ENCODE measurements at places on chromosomes 1 and 21.

- DNase-seq = no peak
Observed at GRCh38 chr1:203045821-203046594, 19.7 kb downstream of the PPFIA4 start.

GRCh38 chr1:152442765-152443164 is 28.7 kb upstream of the CRNN start:
- peak; percentile 24 for DNase-seq

DNA sequence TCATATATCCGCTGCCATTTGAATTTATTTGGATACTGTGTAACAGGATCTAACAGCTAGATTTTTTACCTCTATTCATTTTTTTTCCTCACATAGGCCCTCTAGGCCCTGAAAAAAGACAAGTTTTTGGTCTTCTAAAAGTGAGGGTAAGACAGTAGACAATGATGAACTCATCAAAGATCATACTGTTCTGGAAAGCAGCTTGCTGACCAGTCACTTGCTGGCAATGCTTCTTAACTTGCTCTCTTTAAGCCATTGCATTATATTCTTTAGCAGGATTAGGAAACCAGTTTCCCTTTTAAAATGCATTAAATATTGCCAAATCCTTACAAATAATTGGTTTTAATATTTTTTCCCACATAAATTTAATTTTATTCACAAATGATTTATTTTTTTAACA is 65.5 kb downstream of the SYT14 start:
- no peak for DNase-seq

GRCh38 chr1:222953585-222953984 is 138.7 kb downstream of the DISP1 start:
- no peak for DNase-seq

DNA sequence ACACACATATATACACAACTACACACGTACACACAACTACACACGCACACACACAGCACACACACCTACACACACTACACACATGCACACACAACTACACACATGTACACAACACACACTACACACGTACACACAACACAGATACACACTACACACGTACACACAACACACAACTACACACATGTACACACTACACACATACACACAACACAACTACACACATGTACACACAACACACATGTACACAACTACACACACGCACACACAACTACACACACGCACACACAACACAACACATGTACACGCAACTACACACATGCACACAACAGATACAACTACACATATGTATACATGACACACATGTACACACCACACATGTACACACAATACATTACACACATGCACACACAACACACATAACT is 318.1 kb downstream of the CAMTA1 start:
- DNase-seq = no peak

DNA sequence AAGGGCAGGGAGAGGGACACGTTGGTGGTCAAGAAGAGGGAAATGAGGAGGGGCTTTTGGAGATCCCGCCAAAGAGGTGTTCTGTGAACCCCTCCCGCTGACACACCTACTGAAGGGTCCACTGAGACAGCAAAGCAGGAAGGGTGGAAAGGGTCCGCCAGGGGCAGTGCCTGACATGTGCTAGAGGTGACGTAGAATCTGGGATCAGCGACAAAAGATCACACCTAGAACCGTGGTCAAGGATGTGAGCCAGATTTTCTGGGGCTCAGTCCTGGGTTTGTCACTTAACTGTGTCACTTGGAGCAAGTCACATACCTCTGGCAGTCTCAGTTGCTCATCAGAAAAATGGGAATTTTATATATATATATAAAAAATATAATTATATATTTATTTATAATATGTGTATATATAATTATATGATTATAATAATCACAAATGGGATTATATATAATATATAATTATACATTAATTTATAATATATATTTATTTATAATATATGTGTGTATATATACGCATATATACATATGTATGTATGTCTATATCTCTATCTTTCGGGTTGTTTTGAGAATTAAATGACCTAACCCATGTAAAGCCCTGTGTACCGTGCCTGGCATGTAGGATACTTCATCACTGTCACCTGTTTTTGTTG is 35.0 kb upstream of the ATP5PO start:
- no peak for DNase-seq

DNA sequence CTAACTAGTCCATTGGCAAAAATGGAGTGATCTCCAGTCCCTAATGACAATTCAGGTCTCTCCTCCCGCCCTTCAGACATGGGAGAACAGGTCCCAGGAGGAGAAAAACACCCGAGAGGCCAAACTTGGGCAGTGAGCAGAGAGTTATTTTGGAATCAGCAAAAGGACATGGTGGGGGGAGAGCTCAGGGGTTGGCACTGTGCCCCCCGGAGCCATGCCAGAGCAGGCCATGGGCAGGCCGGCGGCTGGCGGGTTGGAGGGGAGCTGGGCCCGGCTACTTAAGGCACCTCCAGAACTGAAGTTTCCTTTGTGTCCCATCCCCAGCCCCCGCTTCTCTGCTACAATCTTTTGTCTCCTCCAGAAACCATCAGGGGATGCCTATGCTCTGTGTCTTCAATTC is 7.1 kb downstream of the LGR6 start:
- DNase-seq = no peak

- no peak for DNase-seq
Observed at GRCh38 chr1:171653796-171654195, 1.3 kb upstream of the MYOC start.

- DNase-seq = no peak
Observed at GRCh38 chr1:65401612-65402011, 18.9 kb upstream of the LEPR start.

DNA sequence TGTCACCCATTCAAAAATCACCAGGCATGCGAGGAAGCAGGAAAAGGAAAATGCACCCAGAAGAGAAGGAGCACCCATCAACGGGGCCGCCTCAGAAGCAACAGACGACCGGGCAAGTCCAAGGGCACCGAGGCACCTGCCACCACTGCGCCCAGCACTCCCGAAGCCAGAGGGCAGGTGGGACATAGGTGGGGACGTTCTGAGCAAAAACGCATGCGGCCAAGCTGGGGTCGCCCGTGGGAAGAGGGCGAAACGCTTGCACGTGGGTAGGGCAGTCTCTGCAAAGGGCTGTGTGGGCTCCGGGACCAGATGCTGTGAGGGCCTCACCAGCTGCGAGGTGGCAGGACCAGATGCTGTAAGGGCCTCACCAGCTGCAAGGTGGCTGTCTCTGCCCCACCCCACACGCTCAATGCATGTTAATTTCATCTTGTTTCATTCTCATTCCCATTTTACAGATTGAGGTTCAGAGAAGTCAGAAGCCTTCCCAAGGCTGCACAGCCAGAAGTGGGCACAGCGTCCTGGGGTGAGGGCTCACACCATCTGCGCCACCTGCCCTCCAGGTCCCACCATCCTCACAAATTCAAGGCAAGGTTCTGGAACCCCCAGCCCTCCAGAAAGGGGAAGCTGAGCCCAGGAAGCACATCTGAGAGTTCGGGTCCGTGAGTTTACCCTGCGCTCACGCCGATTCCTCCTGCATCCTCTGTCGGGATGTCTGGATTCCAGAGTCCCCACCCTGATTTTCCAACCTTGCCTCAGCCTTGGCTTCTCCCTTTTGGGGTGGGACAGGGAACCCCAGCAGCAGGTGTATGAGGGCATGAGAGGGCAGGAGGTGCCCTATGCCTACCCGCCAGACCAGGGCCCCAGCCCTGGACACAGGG is 8.2 kb upstream of the SAMD11 start:
- no peak for DNase-seq

DNA sequence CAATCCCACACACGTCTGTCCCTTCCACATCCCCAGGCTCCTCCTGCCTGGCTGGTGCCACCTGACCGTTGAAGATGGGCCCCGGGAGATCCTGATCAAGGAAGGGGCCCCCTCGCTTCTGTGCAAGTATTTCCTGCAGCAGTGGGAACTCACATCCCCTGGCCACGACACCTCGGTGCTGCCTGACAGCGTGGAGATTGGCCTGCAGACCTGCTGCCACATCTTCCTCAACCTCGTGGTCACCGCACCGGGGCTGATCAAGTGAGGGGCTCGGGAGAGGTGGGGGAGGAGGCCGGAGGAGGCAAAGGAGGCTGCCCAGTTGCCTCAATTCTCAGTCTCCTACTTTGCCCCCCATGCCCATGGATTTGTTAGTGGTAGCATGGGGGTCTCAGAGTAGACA is 5.6 kb downstream of the NCDN start:
- DNase-seq = no peak

DNA sequence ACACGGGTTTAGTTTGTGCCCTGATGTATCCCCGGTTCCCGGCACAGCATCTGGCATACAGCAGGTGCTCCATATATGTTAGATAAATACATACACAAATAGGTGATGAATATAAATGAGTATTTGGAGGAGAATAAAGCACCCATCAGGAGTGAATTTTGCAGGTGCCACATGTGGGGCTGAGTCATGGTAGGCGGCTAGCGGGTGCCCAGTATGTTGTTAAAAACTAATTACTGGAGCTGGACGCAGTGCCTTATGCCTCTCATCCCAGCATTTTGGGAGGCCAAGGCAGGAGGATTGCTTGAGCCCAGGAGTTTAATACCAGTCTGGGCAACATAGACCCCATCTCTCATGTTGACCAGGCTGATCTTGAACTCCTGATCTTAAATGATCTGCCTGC is 16.7 kb upstream of the WASF2 start:
- DNase-seq = no peak

Measured in RCC 7860 (cell line).